ENCODE measurements at places on chromosomes 11 and 22.
A peak's percentile ranks its signal among the peaks of the same experiment; 100 is the strongest.

DNA sequence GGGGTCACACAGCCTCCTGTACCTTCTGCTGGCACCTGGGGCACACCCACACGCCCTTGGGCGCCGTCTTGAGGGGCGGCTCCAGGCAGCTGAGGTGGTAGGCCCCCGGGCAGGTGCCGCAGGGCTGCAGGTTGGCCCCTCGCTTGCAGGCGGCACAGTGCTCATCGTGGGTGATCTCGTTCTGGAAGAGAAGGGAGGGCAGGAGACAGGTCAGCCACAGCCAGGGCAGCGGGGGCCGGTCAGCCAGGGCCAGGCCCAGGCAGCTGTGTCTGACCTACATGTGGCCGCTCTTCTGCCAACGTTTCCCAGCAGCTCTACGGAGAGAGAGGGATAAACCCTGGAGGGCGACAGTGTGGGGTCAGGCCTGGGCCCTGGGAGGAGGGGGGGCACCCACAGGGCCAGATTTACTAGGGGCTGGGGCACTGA is 121.9 kb downstream of the PHF21B start:
- DNase-seq: no peak

DNA sequence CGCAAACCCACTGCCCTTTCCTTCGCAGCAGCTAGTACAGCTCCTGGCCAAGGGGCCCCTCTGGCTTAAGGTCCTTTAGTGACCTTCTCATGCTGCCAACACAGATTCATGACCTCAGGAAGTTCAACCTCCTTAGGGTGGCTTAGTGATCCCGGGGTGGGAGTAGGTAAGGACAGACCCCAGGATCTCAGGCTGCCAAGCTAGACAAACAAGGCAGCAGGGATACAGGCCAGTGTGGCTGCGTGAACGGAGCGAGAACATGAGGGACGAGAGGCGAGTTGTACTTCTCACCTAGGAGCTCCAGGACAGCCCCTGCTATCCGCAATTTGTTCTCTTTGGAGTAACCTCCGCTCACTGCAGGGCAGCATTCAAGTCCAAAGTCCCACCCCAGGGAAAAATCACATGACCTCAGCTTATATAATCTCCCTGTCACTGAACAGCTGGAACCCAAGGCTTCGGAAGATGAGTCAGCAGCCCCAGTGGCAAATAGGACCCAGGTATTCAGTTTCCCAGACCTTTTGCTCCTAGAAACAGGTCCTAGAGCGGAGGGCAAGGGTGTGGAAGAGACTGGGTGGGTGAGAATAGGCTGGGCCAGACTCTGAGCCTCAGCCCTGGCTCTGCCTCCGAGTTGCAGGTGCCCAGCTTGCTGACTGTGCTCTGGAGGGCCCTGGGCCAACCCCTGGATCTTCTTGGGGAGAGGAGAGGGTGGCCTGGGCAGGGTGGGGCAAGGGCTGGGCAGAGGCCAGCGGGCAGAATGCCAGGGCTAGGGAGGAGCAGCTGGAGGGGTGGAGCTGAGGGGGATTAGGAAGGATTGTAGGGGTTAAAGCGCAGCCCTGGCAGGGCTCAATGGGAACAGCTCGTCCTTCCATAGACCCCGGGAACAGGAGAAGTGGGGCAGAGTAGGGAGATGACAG is 13.1 kb downstream of the USP2 start:
- DNase-seq: no peak

- no peak for DNase-seq
Observed at GRCh38 chr11:100472727-100473389, 214.2 kb upstream of the ARHGAP42 start.

GRCh38 chr11:72760539-72761405 is 8.6 kb upstream of the ARAP1 start:
- DNase-seq: no peak

- no peak for DNase-seq
Observed at GRCh38 chr11:114243461-114244372, 52.5 kb upstream of the NNMT start.

- DNase-seq: no peak
Observed at GRCh38 chr11:17067417-17067816, 10.1 kb downstream of the RPS13 start.

DNA sequence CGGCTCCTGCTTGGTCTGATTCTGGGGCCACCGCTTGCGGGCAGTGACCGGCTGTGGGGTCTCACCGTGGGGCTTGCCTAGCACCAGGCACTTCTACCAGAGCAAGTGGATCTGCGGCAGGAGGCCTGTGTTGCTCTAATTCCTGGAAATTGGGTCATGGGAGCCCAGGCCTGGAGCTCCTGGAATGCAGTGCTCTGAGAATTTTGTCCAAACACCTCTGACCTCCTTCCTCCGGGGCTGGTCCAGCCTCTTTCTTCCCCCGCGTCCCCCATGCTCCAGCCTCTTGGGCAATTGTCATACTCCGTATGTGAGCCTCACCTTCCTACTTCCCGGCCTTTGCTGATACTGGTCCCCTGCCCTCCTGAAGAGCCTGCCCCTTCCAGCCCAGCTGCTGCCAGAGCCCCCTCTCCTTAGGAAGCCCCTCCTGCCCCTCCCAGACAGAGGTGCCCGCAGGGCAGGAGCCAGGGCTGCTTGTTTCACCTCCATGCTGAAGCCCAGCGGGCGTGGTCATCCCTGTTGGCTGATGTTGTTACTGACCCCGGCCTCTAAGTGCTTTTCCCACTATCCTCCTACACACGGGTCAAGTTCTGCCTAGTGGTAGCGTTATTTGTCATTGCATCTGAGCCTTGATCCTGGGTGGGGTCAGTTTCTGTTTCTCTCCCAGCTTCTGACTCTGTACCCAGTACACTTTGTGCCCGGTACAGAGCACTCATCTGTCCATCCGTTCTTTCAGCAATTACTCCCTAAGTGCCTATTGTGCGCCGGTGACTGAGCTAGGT is 9.6 kb downstream of the MGAT3 start:
- no peak for DNase-seq

- DNase-seq: no peak
Observed at GRCh38 chr11:16604794-16605388, 133.6 kb upstream of the C11orf58 start.

DNA sequence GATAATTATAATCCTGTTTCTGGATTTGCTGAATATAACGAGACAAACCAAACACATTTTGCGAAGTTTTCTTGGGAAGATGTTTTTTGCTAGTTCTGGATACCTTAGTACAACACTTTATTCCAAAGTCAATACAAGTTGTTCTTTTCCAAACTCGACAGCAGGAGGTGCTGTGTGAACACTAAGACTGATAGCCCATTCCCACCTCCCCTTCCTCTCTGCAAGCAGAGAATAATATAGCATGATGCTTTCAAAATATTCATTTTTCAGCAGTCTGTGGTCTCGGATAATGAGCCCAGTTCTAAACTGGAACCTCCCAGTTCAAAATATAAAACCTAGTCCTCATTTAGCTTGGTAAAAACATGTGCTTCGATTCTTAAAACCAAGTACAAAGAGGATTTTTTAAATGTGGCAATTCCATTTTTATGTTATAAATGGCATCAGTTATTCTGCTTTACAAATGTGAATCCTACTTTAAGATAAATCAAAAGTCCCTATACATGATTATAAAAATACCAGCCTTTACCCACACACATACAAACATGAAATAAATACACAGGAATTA is 129.1 kb downstream of the DCDC1 start:
- peak; percentile 2 for DNase-seq

Measured in substantia nigra (tissue), 51 donors.